Jurkat, Clone E6-1 (cell line): ENCODE measurements at places on chromosomes 5 and 9.

DNA sequence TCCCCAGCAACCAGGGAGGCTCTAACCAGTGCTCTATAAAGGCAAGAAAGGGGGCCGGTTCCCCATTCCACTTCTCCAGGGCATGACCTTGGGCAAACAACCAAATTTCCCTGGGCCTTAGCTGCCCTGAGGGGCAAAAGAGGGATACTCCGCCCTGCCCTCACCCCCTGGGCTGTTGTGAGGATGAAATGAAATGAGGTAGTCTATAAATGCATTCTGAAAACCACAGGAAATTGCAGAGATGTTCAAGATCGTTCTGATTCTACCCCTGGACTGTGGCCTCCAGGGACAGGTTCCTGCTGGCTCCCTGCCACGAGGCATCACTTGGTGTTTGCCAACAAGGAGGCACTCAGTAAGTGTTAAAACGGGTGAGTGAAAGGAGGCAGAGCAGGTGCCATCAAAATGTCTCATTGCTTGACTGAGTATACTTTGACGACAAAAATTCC lies 5.7 kb downstream of the RAPGEF1 start:
- DNase-seq: peak; percentile 83

- DNase-seq: no peak
Observed at GRCh38 chr9:127828262-127829031, 25.8 kb downstream of the FPGS start.

- DNase-seq: no peak
Observed at GRCh38 chr9:136297016-136297691, 6.7 kb downstream of the CCDC187 start.

DNA sequence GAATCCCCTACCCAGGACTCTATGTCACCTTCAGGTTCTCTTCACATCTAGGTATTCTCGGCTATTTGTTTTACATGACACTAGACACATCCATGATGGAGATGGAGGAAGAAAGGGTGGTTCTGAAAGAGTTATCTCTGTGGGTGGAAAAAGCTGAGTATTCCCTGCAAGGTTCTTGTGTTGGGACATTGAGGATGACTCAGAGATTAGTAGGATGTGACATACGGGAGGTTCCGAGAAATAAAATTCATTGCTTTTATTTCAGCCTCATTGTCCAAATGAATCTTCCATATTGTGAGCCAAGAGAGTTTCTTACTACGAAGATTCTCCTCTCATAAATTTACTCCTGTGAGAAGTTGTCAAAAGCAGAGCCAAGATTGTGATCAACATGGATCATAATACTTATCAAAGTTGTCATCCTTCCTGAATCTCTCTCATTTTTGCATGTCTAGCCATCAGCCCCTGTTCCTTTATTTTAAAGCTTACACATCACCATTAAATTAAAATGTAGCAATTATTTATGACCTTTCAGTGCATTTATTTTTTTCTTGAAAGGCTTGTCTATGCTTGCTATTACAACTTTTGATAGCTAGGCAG lies 370.0 kb downstream of the PSAT1 start:
- no peak for DNase-seq

- DNase-seq: no peak
Observed at GRCh38 chr9:100492952-100493351, 20.0 kb downstream of the TMEFF1 start.
